ENCODE measurements at places on chromosomes 2 and 18. TPM values are rescaled to one million over a fixed set of nuclear protein-coding genes. Genes with fewer than 3 reads are reported as not detected.

The PRSS56 gene
- not detected for total RNA-seq

The CYRIA gene
- 7.0 TPM for total RNA-seq

DNA sequence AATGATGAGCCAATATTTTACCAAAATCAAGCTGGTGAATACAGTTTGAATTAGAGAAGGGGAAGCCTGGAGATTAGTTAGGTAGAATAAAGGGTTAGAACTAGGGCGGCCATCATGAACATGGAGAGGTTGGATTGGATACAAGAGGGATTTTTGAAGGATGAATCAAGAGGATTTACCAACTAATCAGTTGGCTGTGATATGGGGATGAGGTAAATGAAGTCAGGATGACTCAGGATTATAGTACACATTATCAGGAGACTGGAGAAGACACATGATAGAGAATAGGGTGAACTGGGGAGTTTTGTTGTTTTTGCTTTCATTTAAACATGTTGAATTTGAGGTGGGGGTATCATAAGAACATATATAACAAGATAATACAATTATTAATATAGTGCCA is 73.8 kb upstream of the PROKR1 start:
- DNase-seq, result no peak

DNA sequence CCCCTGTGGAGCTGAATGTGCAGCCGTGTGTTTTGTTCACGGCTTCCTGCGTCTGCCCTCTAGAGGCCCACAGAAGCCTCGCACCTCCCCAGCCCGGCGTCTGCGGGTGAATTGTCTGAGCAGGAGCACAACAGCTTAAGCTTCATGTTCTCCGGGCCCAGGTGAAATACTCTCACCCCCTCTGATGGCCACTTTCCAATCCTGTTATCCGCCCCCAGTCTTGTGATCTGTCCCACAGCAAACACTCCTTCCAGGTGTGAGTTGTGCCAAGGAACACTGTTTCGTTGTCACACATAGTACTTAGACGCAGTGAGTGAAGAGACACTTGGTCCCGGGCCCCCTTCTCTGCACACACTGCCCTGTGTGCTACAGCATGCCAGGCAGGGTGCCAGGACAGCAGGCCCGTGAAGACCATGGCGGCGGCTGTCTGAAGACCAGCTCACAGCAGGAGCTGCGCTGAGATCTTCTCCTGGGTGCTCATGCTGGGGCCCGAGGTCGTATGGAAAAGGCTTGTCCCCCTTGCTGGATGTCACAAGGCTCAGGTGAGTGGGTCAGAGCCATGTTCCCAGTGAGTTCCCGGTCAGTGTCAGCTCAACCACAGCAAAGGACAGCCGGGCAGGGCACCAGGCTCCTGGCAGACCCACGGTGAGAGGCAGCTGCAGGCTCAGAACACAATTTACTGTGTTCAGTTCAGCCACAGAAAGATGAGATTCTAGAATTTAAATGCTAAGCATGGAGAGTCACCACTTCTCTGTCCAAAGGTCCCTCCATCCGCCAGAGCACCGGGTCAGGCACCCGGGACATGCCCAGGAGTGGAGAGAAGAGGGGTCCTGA is 6.8 kb upstream of the PXDN start:
- DNase-seq, result peak; percentile 58

DNA sequence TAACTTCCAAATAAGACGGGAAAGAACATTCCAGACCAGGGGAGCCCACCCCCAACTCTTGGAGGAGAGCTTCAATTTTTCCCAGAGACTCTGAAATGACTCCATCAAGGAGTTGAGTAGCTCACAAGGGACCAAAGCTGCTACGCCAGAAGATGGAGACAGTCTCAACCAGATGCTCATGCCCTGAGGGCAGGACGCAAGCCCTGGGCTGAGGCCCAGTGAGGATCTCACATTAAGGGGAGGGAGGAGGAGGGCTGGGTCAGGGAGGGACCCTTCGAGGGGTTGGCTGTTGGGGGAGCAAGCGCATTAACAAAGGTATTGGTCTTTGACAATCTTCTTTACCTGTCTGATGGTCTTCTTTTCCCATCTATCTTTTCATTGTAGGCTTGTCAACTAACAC is 141.3 kb upstream of the SLC1A4 start:
- no peak for DNase-seq

DNA sequence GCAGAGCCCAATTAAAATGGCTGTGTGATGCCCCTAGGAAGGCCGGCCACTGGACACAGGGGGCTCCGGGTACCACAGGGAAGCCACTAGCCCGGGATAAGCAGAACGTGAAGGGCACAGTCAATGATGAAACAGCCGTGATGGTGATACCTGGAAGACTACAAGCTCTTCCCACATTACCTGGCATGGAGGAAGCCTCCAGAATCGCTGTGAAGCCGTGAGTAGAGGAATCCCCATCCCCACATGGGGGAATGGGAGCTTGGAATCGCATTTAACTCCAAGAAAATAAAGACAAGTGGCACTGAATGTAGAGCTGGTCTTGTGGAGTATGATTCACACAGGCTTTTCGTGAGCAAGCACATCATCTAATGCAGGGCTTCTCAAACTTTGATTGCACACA is 16.1 kb downstream of the GALNT14 start:
- DNase-seq, result no peak

DNA sequence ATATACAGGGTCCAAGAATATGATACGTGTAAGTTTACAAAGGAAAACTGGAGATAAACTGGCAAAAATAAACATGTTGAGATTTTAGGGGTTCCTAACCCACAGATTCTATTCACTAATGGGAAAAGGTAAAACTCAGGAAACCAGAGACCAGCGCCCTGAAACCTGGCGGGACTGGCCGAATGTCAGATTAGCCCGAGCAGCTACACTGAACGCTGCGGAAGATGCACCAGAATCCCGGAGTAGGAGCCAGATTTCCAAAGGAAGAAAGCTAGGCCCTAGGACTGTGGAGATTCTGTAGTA is 679 bp upstream of the WDR75 start:
- DNase-seq, result no peak

DNA sequence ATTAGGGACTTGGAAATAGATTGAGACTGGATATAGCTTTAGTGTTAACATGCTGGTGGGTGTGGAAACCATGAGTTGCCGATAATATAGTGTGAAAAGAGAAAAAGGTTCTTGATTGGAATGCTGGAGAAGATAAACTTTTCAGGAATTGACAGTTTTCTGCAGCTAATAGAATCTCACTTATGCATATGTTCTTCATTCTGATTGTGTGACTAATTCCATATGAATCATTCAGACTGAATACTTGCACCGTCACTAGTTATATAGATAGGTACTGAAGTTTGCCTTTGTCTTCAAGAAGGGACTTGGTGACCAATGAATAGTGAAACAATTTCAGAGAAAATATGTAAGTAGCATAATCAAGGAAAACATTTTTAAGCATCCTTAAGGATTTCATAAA is 225.7 kb upstream of the FOSL2 start:
- DNase-seq, result no peak

DNA sequence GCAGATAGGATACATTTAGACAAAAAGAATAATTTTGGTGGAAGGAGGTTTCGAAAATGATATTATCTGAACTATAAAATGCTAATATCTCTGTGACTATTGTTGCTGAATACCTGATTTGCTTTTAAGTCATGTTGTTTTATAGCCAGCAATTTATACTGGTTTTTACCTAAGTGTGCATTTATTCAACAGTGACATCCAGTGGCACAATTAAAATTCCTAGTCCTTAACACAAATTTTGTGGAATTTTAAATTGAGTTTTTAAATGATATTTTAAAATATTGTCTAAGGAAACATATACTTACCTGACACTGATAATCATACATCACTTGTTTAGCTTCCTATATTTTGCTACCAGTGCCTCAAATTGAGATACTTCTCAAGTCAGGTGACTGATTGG is 144.8 kb downstream of the ARHGAP28 start:
- DNase-seq, result no peak

DNA sequence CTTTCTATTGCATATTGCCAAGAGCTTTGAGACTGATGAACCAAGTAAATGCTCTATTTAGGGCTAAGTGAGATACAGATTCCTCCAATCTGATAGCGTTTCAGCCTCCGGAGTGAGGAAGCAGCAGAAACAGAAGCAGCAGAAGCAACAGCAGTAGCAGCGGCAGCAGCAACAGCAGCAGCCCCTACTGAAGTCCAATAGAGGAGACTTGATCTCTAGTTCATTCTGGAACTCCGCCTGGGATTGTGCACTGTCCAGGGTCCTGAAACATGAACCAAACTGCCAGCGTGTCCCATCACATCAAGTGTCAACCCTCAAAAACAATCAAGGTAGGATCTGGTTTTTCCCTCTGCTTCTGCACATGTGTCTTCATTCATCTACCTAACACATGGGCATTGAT is at the start of gene DPP10:
Gene DPP10, plus strand, starts transcription at position 132 of the 400 bp plus-strand sequence.
- DNase-seq, result peak; percentile 48

DNA sequence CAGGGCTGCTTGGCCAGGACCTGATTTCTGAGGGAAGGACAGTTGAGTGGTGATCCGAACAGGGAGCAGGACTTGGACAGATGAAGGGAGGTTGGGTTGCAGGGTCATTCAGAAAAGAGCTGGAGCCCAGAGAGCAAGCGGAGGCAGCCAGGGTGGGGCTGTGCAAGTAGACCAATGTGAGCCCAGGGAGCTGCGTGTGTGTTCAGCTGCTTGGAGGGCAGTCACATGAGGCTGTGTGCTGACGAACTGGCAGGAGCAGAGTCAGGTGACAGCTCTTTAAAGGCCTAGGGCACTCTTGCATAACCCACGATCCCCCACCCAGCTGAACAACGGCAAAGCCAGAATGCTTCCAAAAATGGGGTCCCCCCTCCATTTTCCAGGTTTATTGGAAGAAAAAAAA is 4.6 kb upstream of the MLPH start:
- DNase-seq, result peak; percentile 93

DNA sequence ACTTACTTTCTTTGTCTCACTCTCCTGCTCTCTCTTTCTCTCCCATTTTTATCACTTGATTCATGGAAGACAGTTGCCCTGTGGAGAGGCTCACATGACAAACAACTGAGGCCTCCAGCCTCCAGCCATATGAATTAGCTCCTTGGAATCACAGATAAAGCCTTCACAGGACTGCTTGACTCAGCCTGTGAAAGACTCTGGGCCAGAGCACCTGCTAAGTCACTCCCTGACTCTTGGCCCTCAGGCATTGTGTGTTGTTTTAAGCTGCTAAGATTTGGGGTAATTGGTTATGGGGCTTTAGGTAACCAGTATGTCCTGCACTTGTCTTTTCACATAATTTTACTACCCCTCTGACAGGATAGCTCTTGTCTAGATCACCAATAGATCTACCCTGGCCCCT is 334.9 kb downstream of the SOX11 start:
- DNase-seq, result no peak
